Astrocyte of the hippocampus (primary cell): ENCODE measurements at places on chromosomes 11 and 22.

GRCh38 chr11:116842909-116843308 lies 5.5 kb upstream of the APOA1 start:
- no peak for DNase-seq

DNA sequence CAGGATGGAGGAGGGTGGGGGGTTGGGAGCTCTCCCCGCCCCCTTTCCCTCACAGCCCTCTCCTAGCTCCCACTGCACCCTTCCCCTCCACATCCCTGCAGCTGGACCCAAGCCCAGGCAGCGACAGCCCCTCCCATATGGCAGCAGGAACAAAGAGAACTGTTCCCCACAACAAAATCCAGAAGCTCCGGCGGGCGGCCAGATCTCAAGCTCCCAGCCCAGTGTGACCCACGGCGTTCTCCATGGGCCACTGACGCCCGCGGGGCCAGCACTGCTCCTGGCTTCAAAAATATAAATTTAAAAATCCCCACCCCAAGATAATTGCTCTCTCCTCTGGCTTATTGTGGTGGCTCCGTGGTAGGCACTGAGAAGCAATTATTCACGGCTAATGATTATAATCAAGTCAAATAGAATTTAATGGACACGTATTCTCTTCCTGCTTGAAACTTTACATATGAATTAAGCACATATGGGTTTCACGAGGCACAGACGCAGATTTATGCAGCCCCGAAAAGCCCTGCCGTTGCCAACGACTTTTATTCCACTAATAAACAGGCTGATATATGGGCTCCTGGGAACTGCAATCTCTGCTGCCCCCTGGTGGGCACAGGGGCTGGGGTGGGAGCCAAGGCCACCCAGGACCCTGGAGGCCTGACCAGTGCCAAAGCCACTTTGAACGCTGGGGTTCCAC lies 17.5 kb downstream of the MACROD1 start:
- DNase-seq = peak; percentile 90

- DNase-seq = no peak
Observed at GRCh38 chr22:35325209-35325608, 25.5 kb downstream of the TOM1 start.

- DNase-seq = no peak
Observed at GRCh38 chr11:74195828-74196227, 24.7 kb downstream of the PPME1 start.

GRCh38 chr11:66459138-66459778 lies 7.4 kb upstream of the PELI3 start:
- no peak for DNase-seq

GRCh38 chr11:32531528-32531927 lies 52.1 kb upstream of the EIF3M start:
- no peak for DNase-seq

- DNase-seq = no peak
Observed at GRCh38 chr22:19197997-19198865, 19.7 kb upstream of the SLC25A1 start.

DNA sequence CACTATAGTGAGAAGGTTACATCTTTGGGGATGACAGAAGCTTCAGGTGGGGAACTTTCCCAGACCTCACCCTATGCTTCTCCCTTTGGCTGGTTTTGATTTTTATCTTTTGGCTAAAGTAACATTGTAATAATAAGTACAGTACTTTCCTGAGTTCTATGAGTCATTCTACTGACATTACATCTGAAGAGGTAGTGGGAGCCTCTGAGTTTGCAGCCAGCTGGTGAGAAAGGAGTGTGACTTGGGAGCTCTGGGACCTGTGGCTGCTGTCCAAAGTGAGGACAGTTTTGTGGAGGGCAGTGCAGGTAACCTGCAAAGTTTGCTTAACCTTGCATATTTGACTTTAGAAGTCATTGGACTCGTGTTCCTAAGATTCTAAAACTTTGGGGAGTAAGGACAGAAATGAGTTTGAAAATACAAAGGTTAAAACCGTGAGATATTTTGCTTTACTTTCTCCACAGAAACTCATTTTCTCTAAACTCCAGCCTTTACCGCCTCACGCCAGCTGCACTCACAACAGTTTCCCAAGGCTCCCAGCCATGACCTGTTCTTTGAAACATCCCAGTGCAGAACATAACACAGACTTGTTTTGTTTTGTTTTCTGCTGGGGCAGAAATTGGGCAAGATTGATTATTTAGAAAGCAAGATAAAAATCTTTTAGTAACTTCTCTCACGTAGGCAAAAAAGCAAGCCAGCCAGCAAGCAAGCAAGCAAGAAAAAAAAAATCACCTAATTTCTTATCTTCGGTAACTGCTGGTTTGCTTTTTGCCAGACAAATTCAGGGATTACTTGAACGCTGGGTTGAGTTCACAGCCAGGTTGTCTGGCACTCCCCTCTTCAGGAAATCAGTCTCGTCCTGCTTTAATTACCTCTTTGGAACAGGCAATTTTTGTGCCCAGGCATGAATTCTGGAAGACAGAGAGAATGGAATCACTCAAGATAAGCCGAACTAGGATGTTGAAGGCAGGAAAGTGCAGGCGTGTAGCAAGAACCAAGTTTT lies 478.3 kb upstream of the ISX start:
- DNase-seq = peak; percentile 4

- no peak for DNase-seq
Observed at GRCh38 chr11:44312876-44313275, 2.9 kb upstream of the ALX4 start.

GRCh38 chr11:5197536-5197935 lies 2.9 kb downstream of the OR51V1 start:
- DNase-seq = no peak

- peak; percentile 93 for DNase-seq
Observed at GRCh38 chr11:89381094-89381493, 110.1 kb downstream of the NOX4 start.

DNA sequence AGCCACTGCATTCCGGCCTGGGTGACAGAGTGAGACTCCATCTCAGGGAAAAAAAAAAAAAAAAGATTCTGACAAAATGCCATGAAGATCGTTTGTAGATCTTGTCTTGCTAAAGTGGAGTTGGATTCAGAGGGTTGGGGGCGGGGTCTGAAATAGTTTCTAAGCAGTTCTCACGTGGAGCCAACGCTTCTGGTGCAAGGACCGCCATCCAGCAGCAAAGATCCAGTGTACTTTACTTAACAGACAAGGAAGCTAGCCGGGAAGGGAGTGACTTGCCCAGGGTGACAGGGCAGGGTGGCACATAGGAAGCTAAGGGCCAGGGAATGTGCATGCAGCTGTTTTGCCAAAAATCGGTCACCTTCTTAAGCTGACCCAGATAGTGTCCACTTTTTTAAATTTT lies 27.4 kb downstream of the APOL1 start:
- DNase-seq = no peak

DNA sequence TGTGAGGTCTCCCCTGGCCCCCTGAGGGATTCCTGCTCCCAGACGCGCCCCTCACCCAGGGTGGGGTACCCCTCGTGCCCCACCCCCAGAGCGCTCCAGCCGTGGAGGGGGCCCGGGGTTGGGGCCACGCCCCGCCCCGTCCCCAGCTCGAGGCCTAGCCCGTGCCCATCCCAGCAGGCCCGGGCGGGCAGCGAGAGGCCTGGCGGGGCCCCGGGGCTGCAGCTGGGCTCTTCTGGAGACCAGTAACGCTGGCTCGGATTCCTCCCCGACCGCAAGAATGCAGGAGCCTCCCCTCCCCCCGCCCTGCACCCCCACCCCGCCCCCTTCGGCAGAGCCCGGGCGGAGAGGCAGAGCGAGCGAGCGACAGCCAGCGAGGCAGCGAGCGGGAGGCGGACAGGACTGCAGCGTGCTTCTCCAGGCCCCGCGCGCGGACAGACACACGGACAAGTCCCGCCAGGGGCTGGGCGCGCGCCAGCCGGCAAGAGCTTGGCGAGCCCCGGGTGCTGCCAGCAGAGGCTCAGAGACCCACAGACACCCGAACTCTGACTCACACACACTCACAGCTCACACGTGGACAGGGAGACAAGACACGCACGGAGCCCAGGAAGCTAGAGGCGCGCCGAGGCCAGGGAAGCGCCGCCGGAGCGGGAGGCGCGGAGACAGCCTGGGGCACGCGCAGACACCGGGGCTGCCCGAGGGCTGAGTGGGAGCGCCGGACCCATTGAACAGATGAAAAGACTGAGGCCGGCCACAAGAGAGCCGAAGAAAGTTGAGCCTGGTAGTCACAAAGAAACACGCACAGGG lies 15.2 kb downstream of the BCL9L start:
- DNase-seq = peak; percentile 94

DNA sequence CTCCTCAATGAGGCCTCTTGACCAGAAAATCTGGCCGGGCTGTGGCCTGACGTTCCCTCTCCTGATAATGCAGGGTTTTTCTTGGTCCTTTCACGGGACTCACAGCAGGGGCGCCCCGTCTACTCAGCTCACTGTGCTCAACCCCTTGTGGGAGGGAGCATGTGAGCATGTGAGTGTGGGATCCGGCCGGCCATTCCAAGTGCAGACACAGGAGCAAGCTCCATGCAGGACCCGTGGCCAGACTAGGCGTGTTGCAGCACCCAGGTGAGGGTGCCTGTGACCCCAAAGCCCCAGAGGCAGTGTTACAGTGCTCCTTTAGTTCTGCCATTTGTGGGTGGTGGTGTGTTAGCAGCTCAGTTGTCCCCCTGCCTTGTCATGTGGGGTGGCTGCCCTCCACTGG lies 18.0 kb downstream of the DHCR7 start:
- DNase-seq = no peak

- no peak for DNase-seq
Observed at GRCh38 chr11:14519597-14519916, 629 bp downstream of the PSMA1 start.

DNA sequence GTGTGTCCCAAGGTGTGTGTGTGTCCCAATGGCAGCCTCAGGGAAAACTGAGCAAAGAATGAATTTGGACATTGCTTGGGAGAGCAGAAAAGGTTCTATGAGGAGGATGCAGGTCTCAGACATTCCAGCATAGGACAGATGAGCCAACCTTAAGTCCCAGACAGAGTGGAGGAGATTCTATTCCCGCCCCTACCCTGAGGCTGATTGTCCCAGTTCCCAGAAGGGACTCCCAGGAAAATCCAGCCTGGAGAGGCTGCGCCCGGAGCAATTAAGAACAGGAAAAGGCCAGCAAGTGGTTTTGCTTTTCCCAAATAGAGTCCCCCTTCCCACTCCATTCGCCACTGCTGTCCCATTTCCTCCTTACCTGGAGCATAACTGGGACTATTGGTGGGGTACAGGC lies 54.1 kb downstream of the RELT start:
- no peak for DNase-seq

GRCh38 chr22:20439928-20440575 lies 2.4 kb upstream of the SCARF2 start:
- no peak for DNase-seq

- DNase-seq = peak; percentile 81
Observed at GRCh38 chr11:12175694-12176241, 65.4 kb downstream of the MICAL2 start.

DNA sequence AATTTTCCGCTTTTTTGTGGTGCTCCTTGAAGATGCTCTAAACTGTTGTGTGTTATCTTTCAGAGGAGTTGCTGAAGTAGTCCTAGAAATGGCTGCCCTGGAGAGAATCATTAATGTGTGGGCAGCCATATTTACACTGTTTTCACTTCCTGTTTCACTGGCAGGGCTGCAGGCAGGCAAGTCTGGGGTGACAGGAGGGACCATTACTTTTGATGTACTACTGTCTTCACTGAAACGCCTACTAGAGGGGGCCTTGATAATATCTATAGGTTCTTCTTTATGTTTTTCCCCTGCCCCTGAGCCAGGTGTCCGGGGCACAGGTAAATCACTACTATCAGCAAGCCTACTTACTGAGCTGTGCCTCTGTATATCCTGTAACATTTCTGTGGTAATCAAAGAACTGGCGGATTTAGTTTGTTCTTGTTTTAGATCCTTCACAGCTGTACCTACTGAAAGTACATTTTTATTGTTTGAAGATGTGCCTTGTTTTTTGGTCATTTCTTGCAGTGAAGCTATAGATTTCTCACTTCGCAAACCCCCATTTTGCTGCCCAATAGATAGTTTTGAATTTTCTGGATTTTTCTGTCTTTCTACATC lies 39.7 kb downstream of the ACAT1 start:
- DNase-seq = no peak

DNA sequence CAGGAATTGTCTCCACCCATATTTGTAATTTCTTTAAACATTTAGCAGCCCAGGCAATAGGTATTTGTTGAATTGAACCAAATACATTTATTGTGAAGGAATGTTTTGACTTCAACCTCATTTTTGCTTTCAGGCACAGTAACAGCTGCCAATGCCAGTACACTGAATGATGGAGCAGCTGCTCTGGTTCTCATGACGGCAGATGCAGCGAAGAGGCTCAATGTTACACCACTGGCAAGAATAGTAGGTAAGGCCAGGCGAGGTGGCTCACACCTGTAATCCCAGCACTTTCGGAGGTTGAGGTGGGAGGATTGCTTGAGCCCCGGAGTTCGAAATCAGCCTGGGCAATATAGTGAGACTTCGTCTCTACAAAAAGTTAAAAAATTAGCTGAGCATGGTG lies 20.9 kb downstream of the ACAT1 start:
- DNase-seq = no peak

- DNase-seq = no peak
Observed at GRCh38 chr11:9498457-9499078, 37.8 kb downstream of the ZNF143 start.
